ENCODE measurements at places on chromosomes 7 and 10.

- peak; percentile 24 for DNase-seq
Measured at GRCh38 chr7:121187676-121188075, 141.1 kb upstream of the WNT16 start.

- DNase-seq: no peak
Measured at GRCh38 chr7:95473276-95473985, 12.3 kb upstream of the ASB4 start.

GRCh38 chr10:97207131-97207530 lies 21.4 kb upstream of the SLIT1 start:
- DNase-seq: no peak

DNA sequence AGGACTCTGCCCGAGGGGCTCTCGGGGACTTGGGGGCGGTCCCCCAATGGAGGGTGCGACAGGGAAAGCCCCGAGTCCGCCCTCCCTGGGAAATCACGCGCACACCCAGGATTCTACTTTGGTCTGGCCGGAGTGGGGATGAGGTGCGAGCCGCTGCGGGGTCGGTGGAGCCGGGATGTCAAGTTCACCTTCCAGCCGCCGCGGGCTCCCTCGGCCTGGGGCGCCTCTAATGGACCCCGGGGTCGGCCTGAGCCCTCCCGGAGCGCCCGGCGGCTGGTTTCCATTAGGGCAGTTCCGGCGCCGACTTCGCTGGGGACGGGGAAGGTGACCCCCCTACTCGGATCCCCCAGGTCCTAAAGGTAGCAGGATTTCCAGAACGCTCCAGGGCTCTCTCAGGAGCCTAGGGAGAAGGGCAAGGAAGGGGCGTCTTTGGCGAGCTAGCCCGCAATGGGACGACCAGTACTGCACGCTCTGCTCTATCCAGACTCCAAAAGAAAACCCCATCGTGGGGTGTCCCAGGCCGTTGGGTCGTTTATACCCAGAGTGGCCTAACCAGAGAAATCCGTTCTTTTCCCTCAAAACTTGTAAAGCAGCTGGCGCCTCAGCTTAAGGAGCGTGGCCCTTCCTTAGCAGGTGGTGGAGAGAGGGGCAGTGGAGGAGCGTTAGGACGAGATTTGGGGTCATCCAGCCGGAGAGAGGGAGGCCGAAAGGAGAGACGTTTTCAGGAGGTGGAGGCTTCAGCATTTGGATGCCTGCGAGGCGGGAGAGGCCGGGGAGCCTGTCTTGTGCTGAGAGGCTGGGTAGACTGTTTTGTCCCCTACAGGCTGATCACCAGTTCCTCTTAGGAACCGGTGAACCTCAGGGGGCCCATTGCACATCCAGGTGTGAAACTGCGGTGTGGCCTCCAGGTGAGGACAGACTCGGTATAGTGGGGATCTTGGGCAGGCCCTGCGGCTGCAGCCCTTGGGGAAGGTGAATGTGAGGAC lies 860 bp upstream of the WDR86 start:
- DNase-seq: no peak

- no peak for DNase-seq
Measured at GRCh38 chr10:124741922-124742412, 2.2 kb downstream of the FAM53B start.

- DNase-seq: no peak
Measured at GRCh38 chr7:70237831-70238575, 639.7 kb downstream of the AUTS2 start.

DNA sequence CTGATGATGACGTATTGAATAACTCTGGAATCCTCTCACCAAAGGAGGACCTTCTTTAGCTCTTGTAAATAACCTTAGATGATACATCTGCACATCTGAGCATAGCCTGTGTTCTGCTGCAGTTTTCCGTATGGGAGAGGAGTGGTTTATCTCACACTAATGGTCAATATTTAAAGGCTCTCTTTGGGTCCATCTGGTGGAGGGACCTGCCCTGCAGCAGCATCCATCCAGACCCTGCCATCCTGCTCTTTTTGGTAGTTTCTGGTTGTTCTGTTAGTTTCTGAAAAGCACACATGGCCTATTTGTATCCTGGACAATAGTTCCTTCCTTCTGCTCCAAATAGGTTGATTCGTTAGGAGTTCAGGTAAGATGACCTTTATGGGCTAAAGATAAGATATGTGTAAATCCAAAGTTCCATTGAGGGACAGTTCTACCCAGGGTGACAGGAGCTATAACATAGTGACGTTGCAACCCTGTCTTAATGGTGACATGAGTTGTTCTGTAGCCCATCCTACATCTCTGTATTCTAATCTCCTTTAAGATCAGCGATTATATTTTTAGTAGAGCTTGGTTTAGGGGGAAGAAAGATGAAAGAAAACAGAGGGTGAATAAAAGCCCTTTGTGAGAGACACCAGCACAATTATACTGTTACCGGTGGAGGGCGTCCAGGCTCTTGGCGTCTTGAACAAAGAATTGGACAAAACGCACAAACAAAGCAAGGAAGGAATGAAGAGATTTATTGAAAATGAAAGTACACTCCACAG lies 60.0 kb upstream of the KLF14 start:
- peak; percentile 50 for DNase-seq

DNA sequence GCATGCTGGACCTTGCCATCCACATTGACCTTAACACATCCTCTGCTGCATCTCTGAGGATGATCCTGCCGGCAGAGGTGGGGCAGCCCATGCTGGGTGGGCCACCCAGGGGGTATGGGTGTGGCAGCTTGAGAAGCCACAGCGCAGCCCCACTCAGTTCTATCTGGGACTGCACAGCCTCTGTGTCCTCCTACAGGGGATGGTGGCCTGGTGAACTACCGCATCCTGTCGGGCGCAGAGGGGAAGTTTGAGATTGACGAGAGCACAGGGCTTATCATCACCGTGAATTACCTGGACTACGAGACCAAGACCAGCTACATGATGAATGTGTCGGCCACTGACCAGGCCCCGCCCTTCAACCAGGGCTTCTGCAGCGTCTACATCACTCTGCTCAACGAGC lies 12.2 kb upstream of the C10orf105 start:
- DNase-seq: no peak

DNA sequence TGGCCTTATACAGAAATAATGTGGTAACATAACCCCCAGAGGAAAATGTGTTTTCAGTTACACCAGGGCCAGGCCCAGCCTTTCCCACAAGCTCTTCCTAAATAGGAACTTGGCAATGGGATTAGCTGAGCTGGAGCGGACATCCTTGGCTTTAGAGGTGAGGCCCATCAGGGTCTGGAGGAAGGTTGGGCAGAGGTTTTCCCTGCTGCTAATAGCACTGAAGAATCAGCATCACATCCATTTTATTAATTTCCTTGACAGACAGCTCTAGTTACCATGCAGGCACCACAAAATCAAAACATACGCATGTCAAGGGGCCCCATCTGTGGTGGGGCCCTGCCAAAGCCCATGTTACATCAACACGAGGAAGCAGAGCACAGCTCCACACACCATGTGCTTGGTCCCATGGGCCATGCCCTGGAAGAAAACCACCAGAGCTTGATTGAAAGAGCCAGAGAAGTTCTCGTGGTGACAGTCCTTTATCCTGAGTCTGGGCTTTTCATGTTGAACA lies 566.6 kb downstream of the KCNMA1 start:
- DNase-seq: peak; percentile 9

- no peak for DNase-seq
Measured at GRCh38 chr7:8136051-8136730, 125.8 kb downstream of the ICA1 start.

- peak; percentile 74 for DNase-seq
Measured at GRCh38 chr7:47818796-47819606, 129.3 kb downstream of the PKD1L1 start.

DNA sequence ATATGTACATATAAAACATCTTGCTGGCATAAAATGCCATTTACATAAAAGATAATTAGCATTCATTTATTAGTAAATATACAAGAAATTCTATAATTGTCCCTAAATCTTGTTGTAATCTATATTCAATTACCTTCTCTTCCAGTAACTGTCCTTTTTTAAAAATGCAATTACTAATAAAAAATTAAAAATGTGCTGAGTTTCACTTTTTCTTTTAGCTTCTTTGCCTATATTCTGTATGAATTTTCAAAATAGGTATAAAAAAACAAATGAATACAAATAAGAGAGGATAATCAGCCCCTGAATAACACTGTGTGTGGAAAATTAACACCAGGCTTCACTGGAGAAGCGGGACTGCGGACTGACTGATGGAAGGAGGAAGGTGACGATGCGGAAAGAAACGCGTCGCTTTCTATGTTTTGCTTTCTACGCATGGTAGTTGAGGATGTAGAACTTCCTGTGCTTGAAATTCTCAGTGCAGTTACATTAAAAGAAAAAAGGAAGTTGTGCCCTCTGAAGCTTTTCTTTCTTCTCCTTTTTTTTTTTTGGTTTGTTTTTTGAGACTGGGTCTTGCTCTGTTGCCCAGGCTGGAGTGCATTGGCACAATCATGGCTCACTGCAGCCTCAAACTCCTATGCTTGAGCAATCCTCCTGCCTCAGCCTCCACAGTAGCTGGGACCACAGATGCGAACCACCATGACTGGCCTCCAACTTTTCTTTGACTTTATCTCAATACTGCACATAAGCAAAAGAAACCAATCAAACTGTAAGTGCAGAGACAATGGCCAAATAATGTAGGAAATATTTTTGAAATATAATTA lies 7.4 kb upstream of the ZMYND11 start:
- no peak for DNase-seq

All from AG10803 (cell line).